ENCODE measurements at places on chromosomes 16 and 17.

DNA sequence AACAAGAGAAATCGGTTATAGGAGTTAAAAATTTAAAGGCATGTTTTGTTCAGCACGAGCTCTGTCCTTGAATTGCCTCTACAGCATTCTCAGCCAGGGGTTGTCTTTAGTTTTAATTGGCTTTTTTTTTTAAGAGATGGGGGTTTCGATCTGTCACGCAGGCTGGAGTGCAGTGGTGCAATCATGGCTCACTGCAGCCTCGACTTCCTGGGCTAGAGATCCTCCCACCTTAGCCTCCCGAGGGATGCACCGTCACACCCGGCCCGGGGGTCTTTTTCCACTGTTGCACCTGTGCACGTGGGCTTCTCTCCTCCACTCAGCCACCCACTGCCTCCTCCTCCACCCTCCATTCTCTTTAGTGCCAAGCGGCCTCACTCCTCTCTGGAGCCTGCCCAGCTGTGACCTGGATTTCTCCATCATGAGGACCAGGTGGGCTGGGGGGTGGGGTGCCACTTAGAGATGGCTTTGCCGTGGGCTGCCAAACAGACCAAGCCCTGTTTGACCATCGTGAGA lies 106.8 kb upstream of the SEC14L1 start:
- DNase-seq: no peak

DNA sequence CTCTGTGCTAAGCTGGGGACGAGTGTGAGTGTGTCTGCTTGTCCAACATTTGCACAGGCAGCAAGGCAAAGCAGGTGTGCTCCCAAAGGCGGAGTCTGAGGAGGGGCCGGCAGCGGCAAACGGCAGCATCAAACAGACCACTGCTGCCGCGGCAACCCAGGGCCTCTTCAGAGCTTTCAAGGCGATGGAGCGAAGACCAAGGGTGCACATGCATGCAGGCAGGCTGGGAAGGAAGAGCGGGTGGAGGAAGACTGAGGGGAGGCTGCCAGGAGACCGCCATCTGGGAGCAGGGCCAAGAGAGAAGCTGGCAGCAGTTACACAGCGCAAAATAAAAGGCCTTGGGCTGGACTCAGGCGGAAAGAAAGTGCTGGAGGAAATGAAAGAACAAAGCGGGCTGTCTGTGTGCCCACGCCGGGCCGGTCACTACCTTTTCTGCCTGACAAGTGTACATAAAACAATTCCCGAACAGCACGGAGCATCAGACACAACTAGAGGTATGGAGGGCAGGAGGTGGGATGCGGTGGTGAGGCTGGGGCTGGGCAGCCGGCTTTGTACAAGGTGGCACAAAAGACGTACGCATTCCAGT lies 8.5 kb downstream of the TIMM22 start:
- DNase-seq: no peak

- no peak for DNase-seq
Observed at GRCh38 chr16:2966043-2966807, 2.1 kb downstream of the KREMEN2 start.

DNA sequence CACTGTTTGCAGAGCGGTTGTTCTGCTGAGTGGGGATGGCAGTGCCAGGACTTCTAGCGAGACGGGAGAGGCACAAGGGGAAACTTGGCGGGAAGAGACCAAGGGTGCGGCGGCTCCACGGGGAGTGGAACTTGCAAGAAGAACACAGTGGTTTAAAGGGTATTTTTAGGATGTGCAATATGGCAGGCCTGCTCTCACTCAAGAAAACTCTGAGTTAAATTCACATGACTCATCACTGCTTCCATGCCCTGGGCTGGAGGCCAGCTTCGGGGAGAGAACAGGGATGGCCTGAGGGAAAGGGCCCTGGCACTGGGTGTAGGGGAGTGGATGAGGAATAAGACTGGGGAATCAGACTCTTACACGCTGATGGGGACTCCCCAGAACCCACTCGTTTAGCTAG lies 13.3 kb upstream of the CD300LD start:
- DNase-seq: no peak

- no peak for DNase-seq
Observed at GRCh38 chr17:9178319-9178718, 157.0 kb downstream of the NTN1 start.

Data from stimulated activated CD4-positive, alpha-beta T cell treated with anti-CD3 and anti-CD28 coated beads, Interleukin-1b, Interleukin-23, amount 100 ng/mL, for 1 hour (primary cell).